ENCODE measurements at places on chromosomes 16 and 17.

DNA sequence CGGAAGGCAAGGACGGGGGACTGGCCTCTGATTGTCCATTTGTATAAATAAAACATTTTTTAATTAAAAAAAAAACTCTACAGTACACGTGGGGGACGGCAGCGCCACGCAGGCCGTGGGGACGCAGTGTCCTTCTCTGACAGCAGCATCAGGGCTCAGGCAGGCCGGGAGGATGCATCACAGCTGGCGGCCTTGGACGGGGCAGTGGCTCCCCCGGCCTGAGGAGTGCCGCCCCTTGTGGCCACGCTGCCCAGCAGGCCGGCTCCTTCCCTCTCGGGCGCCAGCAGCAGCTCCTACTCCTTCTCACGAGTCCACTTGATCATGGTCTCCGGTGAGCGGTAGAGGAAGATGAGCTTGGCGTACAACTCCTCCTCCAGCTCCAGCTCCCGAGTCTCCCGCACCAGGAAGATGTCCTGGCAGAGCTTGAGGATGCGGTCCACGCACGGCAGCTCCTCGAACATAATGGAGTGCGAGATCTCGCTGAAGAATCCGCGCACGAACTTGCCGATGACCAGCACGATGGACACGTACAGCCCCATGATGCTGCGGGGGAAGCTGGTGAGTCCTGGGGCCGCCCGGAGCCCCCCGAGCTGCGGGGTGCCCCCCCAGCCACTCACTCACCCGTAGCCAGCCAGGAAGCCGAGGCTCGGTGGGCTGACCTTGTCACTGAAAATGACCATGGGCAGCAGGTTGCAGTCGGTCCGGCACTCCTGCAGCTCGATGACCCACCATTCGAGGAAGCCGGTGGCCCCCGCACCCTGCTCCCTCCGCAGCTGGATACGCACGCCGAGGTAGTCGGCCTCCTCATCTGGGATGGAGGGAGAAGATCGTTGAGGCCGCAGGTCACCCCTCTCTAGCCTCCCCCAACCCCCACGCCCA lies 9.2 kb downstream of the CTU2 start:
- H3K27me3 ChIP-seq: no peaks in the 10 kb centered on the region
- H3K4me1 ChIP-seq: no peaks in the 10 kb centered on the region
- H3K36me3 ChIP-seq: peaks cover 25% of the 10 kb centered on the region
- no peak for DNase-seq

DNA sequence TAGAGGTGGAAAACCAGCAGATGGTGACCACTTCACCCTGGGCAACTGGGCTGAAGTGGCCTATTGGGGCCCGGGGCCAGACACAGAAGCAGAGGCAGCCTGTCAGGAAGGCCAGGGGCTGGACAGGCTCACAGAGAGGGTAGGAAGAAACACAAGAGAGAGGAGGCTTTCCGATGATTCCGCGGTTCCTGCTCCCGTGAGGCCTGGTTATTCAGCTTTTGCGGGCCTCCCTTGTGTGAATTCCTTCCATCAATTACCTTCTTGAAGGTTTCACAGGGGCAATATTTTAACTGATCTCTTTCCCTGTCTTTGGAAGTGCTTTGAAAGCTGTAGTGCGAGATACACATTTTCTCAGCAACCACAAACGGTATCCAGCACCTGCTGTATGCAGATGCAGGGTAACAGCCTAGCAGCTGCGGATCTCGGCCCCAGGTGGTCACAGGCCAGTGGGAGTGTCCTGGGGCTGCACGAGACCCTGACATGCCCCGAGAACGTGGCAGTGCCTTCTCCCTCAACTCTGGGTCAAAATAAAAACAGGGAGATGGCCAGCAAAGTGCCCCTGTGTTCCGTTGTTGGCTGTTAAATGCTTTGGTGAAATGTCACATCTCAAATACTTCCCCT lies 11.6 kb upstream of the CMIP start:
- H3K4me3 ChIP-seq: no peak overlapping the region
- H3K4me1 ChIP-seq: peaks cover 2% of the 10 kb centered on the region
- H3K36me3 ChIP-seq: no peaks in the 10 kb centered on the region
- DNase-seq: no peak

DNA sequence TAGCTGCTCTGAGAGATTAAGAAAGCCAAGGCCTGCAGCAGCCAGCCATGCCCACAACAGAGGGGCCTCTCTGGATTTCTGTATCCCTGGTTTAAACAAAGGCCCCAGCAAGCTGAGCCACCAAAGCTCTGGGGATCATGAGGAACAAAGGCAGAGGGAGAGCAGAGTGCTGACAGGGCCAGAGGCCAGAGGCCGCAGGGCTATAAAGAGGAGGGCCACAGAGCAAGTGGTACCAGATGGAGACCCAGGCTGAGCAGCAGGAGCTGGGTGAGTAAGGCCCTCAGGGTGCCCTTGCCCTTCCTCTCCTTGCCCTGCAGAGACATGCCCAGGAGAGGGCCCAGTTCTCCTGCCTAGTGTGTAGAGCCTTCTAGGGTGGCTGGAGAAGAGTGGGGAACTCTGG lies at the start of gene CRYBA1:
TSS of gene CRYBA1 (plus strand) at position 232 of the 400 bp plus-strand sequence. CDS start at position 237, 5 bp downstream.
- H3K27me3 ChIP-seq: no peaks in the 10 kb centered on the region
- no peaks in the 10 kb centered on the region for H3K4me1 ChIP-seq
- no peaks in the 10 kb centered on the region for H3K36me3 ChIP-seq
- no peak for DNase-seq
- no peak within 1 kb of the TSS for H3K27ac ChIP-seq
- H3K4me3 ChIP-seq: no peak within 1 kb of the TSS

DNA sequence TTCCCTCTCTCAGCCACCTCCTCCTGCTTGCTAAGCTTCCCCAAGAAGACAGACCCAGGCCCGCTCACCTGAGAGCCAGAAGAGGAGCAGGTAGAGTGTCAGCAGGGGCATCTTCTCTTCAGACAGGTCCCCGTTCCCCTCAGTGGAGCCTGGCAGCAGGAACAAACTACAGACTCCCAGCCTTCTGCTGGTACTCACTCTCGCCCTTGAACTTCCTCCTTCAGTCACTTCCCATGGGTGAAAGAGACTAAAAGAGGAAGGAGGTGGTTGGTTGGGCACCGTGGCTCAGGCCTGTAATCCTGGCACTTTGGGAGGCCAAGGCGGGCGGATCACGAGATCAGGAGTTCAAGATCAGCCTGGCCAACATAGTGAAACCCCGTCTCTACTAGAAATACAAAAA lies at the start of gene CD300LF:
TSS of gene CD300LF (minus strand) at position 168 of the 400 bp plus-strand sequence. CDS start at position 111, 57 bp downstream.
- H3K27me3 ChIP-seq: no peaks in the 10 kb centered on the region
- H3K4me3 ChIP-seq: no peak within 1 kb of the TSS
- H3K27ac ChIP-seq: no peak within 1 kb of the TSS
- no peaks in the 10 kb centered on the region for H3K4me1 ChIP-seq
- DNase-seq: no peak

GRCh38 chr16:720447-720989 lies 428 bp upstream of the ANTKMT start:
- no peak for DNase-seq
- no peak overlapping the region for H3K27ac ChIP-seq
- H3K4me3 ChIP-seq: peak overlapping the region; percentile 97
- H3K4me1 ChIP-seq: peaks cover 11% of the 10 kb centered on the region
- H3K36me3 ChIP-seq: no peaks in the 10 kb centered on the region

GRCh38 chr16:85015481-85016187 lies 4.3 kb upstream of the ZDHHC7 start:
- no peak for DNase-seq
- no peak overlapping the region for H3K27ac ChIP-seq
- no peaks in the 10 kb centered on the region for H3K4me1 ChIP-seq
- no peaks in the 10 kb centered on the region for H3K27me3 ChIP-seq
- no peak overlapping the region for H3K4me3 ChIP-seq

GRCh38 chr17:4939796-4940554 lies at the start of the genes RNF167 and SLC25A11:
TSS of gene RNF167 (plus strand) at chr17:4940268. CDS start at chr17:4940910, 642 bp downstream.
TSS of gene SLC25A11 (minus strand) at chr17:4940046. CDS start at chr17:4939910, 136 bp downstream.
- peak within 1 kb of the TSS; percentile 68 for H3K4me3 ChIP-seq
- H3K36me3 ChIP-seq: peaks cover 19% of the 10 kb centered on the region
- no peak within 1 kb of the TSS for H3K27ac ChIP-seq
- peaks cover 6% of the 10 kb centered on the region for H3K4me1 ChIP-seq
- no peaks in the 10 kb centered on the region for H3K27me3 ChIP-seq

GRCh38 chr17:79944821-79945391 lies 90.8 kb downstream of the TBC1D16 start:
- peaks cover 5% of the 10 kb centered on the region for H3K4me1 ChIP-seq
- DNase-seq: no peak
- no peak overlapping the region for H3K27ac ChIP-seq
- no peaks in the 10 kb centered on the region for H3K27me3 ChIP-seq
- H3K4me3 ChIP-seq: no peak overlapping the region
- peaks cover 50% of the 10 kb centered on the region for H3K36me3 ChIP-seq

GRCh38 chr17:35523296-35523695 lies 14.2 kb downstream of the SLFN12L start:
- H3K4me1 ChIP-seq: no peaks in the 10 kb centered on the region
- DNase-seq: no peak
- no peak overlapping the region for H3K27ac ChIP-seq
- H3K4me3 ChIP-seq: no peak overlapping the region
- H3K36me3 ChIP-seq: no peaks in the 10 kb centered on the region

GRCh38 chr17:75810216-75810615 lies 25.6 kb downstream of the UNK start:
- no peaks in the 10 kb centered on the region for H3K27me3 ChIP-seq
- no peak overlapping the region for H3K27ac ChIP-seq
- H3K4me3 ChIP-seq: no peak overlapping the region
- H3K4me1 ChIP-seq: no peaks in the 10 kb centered on the region
- H3K36me3 ChIP-seq: peaks cover 34% of the 10 kb centered on the region

DNA sequence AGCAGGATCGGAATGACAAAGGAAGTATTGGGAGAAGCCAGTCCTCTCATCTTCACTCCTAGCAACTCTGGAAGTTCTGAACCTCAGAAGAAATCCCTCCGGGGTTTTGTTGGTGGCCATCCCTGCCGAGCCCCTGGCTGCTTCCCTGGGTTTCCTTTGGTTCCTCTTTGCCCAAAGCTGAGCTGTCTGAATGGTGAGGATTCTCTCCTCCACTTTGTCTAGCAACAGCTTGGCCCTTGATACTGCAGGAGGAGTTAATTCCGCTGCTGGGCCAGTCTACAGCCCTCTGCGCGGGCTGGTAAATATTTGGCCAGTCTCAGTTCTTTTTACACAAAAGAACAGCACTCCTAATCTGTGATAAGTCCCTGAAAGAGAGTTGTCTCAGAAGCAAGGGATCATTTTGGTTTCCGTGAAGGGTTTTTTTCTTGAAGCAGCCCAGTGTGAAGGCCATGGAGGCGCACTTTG lies 170.9 kb downstream of the RAB11FIP4 start:
- H3K27me3 ChIP-seq: peaks cover 4% of the 10 kb centered on the region
- no peaks in the 10 kb centered on the region for H3K36me3 ChIP-seq
- DNase-seq: no peak
- no peak overlapping the region for H3K4me3 ChIP-seq
- H3K4me1 ChIP-seq: peaks cover 5% of the 10 kb centered on the region

DNA sequence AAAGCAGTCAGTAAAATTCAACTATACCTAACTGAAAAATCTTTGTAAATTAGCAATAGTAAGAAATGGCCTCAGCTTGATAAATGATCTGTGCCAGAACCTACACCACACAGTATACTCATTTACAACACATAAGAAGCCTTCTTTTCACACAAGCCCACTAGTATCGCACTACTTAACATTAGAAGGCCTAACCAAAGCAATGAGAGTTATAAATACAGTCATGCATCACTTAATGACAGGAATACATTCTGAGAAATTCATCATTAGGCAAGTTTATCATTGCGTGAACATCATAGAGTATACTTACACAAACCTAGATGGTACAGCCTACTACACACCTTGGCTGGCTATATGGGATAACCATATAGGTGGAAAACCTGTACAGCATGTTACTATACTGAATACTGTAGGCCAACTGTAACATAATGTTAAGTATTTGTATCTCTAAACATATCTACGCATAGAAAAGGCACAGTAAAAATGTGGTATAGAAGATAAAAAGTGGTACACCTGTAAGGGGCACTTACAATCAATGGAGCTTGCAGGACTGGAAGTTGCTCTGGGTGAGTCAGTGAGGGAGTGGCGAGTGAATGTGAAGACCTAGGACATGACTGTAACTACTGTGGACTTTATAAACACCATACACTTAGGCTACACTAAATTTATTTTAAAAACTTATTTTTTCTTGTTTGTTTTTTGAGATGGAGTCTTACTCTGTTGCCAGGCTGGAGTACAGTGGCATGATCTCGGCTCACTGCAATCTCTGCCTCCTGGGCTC lies 126.5 kb upstream of the CORO6 start:
- no peak overlapping the region for H3K4me3 ChIP-seq
- DNase-seq: no peak

DNA sequence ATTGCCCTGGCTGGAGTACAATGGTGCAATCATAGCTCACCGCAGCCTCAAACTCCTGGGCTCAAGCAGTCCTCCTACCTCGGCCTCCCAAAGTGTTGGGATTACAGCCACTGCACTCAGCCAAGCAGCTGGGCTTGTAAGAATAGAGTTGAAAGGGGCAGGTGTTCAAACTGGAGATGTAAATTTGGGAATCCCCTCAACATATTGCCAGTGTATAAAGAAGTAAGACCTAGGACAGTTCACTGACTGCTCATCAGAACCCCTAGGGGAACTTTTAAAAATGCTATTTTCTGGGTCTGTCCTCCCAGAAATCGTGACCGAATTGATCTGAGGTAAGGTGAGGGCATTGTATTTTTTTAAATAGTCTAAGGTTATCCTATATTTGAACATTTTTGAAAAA lies 8.9 kb upstream of the DNAJA2 start:
- H3K36me3 ChIP-seq: no peaks in the 10 kb centered on the region
- H3K4me3 ChIP-seq: no peak overlapping the region
- no peaks in the 10 kb centered on the region for H3K4me1 ChIP-seq

- H3K36me3 ChIP-seq: no peaks in the 10 kb centered on the region
- H3K27me3 ChIP-seq: no peaks in the 10 kb centered on the region
- no peak overlapping the region for H3K27ac ChIP-seq
- DNase-seq: no peak
- no peak overlapping the region for H3K4me3 ChIP-seq
Measured at GRCh38 chr17:71976011-71976649, 144.7 kb upstream of the SOX9 start.

DNA sequence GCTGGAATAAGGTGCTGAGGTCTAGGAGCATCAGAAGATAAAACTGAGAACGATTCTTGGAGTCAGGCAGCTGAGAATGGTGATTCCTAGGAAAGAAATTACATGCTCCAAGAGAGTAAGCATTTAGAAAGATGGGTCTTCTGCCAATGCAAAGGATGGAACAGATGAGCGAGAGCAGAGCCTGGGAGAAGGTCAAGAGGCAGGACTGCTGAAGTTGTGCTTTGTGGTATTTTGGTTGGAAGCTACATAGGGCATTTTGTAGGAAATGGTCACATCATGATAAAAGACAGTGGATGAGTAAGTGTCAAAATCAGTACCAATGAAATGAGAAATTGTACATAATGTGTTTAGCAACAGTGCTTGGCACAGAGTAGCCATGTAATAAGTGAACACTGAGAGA lies 1.4 kb upstream of the CRYM start:
- no peaks in the 10 kb centered on the region for H3K36me3 ChIP-seq
- no peak overlapping the region for H3K4me3 ChIP-seq
- H3K4me1 ChIP-seq: no peaks in the 10 kb centered on the region
- H3K27ac ChIP-seq: no peak overlapping the region

- no peaks in the 10 kb centered on the region for H3K27me3 ChIP-seq
- DNase-seq: no peak
- H3K27ac ChIP-seq: no peak overlapping the region
- no peak overlapping the region for H3K4me3 ChIP-seq
Measured at GRCh38 chr17:39581071-39581758, 26.5 kb downstream of the NEUROD2 start.

- H3K27me3 ChIP-seq: no peaks in the 10 kb centered on the region
- H3K36me3 ChIP-seq: peaks cover 7% of the 10 kb centered on the region
- H3K27ac ChIP-seq: no peak overlapping the region
- no peak overlapping the region for H3K4me3 ChIP-seq
- DNase-seq: no peak
Measured at GRCh38 chr17:36576793-36577192, 14.9 kb upstream of the DHRS11 start.
